ENCODE measurements at places on chromosomes 12 and 14.

GRCh38 chr14:87894920-87895319 is 98.1 kb downstream of the GALC start:
- DNase-seq = no peak

DNA sequence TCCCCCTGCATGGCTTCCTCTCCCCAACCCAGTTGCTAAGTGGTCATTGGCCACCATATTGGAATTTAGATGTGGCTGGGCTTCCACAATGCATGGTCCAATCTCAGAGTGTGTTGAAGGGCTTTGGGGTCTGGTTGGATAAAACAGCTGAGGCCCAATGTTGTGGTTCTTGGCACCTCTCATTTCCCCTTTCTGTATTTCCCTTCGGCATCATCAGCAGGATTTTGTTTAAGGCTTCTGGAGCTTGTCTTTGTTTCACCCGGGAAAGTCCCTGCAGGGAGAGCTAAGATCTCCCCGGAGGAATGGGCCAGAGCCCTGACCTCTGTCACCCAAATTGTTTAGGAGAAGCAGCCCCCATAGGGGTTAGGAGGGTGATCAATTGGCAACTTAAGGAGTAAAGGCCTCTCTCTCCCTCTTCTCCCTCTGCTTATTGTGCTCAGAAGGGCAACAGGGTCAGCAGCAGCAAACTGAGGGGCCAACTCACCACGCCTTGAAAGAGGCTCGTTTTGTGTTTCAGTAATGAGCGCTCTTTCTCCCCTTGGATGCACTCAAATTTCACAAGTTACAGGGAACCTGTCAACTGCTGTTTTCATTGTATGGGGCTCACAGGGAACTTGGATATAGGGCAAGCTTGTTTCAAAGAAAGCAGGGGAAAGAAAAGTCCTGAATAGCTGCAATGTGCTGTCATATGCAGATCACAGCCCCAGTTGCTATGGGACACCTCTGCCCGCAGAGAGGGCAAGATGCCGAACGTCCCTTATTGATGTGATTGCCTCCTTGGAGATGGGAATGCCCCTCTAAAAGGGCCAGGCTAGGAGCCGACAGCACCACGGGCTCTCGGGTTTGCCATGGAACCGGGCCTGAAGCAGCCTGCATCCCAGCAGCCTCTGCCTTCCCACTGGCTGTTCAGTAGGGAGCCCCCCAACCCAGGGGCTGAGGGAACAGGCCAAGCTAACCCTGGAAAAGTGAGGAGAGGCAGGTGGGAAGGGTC is 223.7 kb downstream of the ZFP36L1 start:
- no peak for DNase-seq

GRCh38 chr14:92487513-92488133 is 26.0 kb upstream of the RIN3 start:
- peak; percentile 48 for DNase-seq

GRCh38 chr12:85527192-85527591 is 247.2 kb downstream of the ALX1 start:
- no peak for DNase-seq

- no peak for DNase-seq
Observed at GRCh38 chr12:27622436-27623195, 73.6 kb upstream of the REP15 start.
